ENCODE measurements at places on chromosomes 11 and 22.

GRCh38 chr11:64078284-64078683 is 42.6 kb downstream of the FLRT1 start:
- DNase-seq, result no peak

DNA sequence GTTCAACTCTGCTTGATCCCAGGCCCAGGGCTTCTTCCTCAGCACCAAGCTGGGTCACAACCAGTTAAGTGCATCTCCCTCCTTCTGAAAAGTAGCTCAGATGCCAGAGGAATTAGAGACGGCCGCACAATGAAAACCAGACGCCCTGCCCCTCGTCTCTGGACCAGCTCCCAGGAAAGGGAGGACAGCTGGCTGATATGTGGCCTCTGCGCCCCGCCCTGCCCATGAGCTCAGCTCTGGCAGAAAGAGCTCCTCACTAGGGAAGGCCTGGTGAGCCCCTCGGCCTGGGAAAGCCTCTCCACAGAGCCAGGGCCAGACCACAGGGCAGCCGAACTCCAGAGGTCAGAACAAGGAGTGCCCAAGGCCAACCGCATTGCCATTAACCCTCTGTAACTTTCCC is 18.1 kb upstream of the SCGB1A1 start:
- DNase-seq, result no peak

- no peak for DNase-seq
Observed at GRCh38 chr22:39923696-39924095, 22.8 kb downstream of the GRAP2 start.

DNA sequence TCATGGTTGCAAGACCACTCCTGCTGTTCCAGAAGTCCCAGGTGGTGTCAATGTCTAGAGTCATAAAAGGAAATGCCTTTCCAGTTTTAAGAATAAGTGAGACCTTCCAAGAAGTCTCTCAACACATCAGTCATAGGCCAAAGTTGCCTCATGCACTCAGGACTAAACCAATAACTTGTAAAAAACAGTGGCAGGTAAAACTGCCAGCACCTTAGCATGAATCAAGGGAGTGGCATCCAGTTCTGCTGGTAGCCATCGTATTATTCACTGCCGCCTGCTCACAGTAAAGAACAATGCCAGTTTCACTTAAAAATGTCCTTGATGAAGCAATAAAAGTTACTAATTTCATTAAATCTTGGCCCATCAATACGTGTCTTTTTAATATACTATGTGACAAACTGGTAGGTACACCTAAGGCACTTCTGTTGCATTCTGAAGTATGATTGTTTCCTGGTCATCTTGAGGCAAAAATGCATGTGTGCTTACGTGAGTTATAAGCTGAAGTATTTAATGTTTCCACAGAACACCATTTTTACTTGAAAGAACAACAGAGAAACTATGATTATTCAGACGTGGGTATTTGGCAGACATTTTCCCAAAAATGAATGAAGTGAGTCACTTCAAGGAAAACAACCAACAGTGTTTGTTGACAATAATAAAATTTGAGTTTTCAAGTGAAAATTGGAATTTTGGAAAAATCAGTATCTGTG is 125.2 kb upstream of the SNX19 start:
- no peak for DNase-seq

GRCh38 chr22:43542681-43543521 is 131.1 kb downstream of the MPPED1 start:
- no peak for DNase-seq

GRCh38 chr11:65355013-65355775 is 643 bp downstream of the TIGD3 start:
- no peak for DNase-seq

DNA sequence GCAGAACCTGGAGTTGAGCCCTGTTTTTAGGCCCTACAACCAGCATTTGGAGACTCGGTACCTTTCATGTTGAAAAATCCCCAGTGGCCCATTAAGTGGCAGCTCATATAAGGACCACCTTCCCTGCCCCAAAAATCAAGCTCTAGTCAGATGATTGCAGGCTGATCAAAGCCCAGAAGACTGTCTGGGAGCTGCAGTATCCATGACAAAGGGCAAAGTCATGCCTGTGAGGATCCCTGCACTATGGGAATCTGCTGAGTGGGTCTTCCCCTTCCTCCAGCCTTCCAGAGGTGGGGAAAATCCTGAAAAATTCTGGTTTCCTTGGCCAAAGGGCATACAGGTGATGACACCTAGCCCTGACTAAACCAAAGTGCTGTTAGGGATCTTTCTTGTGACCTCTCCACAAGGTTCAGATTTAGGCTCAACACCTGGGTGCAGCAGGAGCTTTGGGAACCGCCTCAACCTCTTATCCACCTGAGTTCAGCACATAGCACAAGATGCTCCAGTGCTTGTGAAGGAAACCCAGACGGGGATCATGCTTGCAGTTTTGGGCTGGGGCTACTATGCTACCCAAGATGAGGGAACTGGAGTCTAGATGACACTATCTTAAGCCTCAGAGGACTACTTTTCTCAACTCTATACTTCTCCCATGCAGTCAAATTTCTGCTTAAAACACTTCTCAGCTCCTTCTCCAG is 1.2 kb upstream of the TRIM3 start:
- no peak for DNase-seq

DNA sequence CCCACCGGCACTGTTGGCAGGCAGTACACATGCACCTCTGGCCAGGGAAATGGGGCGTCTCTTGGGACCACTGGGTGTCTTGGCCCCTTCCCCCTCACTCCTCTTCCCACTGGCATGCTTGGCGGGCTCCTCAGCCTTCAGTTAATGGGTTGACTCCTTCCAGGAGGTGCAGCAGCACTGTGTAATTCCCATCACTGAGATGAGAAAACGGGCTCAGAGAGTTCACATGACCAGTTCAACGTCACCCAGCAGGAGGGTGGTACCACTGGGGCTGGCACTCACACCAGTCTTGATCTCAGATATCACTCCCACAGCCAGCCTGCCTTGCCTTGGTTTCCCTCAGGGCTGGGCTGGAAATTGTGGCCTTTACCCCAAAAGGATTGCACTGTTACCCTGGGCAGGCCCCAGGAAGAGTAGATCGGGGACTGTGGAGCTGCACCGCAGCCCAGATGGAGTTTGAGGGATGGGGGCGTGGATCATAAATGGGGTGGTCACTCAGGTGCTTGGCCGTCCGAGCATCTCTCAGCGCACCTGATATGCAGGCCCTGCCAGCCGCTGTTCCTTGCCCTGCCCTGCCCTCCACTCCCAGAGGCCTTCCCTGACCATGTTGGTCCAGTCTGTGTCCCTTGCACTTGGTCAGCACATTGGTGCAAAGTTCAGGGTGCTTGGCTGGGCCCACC is 16.9 kb downstream of the CAPN5 start:
- DNase-seq, result no peak

DNA sequence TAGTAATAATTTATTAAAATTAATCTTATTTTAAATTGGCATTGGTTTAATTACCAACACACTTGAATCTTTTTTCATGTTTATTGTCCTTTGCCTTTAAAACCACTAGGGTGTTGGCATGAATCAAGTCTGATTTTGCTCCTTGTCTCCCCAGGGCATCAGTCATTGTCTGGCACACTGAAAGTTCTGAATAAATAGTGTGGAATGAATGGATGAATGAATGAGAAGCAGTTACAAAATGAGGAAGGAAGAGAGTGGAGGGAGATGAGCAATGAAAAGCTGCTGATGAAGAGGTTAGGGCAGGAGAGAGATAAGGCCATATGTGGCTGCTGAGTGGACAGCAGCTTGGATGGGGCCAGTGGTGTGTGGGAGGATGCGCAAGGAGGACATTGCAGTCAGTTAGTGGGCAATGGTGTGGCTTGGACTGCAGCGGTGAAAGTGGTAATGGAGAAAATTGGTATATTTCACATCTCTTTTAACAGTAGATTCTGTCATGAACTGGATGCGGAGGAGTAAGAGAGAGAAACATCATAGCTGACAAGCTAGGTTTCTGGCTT is 132.0 kb downstream of the SPON1 start:
- no peak for DNase-seq

All from non-pigmented ciliary epithelial cell (primary cell).